HTR-8/SVneo (cell line): ENCODE measurements at places on chromosomes 12 and 14.
A peak's percentile ranks its signal among the peaks of the same experiment; 100 is the strongest.

DNA sequence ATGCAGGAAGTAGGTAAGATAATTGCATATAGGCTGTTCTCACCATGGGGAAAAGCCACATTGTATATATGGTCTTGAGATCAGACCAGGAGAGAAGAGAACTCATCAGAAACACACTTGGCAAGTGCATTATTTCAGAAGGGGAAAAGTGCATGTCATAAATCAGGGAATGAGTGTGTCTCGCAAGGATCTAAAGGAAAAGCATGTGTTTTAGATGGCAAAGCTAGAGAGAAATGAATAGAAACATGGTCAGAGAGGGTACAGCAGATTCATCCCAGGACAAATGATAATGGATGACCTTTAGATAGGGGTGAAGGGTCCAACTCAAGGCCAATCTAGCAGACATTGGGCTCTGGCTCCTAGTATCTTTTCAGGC lies 230.2 kb upstream of the NAV3 start:
- DNase-seq: no peak

DNA sequence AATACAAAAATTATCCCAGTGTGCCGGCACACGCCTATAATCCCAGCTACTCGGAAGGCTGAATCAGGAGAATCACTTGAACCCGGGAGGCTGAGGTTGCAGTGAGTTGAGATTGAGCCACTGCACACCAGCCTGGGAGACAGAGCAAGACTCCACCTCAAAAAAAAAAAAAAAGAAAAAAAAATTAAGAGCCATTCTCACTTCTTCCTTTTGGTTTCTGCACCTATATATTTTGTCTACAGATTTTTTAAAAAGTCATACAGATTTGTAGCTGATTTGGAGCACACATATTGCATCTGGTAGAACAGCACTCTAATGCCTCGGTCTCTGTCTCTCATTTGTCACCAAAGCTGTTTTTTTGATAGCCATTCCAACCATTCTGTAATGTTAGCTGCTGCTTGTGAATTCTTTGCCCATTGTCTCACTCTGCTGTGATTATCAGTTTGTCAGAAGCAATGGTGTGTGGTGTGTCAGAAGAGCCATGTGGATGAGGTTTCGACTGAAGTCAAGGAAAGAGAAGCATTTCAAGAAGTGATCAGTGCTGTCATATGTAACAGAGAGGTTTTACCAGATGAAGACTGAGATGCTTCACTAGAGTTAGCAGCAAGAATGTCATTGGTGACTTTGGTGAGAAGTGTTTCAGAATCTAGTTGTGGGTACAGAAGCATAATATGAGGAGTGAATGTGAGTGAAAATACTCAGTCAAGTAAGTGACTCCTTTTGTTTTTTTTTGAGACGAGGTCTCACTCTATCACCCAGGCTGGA lies 8.7 kb upstream of the KTN1 start:
- no peak for DNase-seq

- DNase-seq: no peak
These were observed 43.6 kb upstream of the PPP2R5C start for GRCh38 chr14:101717663-101718490.

DNA sequence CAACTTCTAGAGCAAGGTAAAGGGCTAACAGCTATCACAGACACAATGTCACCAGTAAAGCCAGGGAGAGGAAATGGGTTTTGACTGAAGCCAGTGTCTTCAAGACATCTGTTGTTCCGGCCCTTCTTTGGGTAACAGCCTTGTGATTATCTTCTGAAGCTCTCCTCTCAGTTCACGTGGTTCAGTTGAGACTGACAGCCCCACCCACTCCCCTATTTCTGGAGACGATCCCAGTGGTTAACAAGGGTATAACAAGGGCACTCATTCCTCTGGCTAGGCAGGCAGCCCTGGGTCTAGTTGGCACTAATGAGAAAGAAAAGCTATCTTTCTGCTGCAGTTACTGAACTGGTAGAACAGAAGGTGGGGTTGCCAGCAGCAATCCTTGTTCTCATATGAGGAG lies 6.9 kb downstream of the GNPTAB start:
- DNase-seq: peak; percentile 41

DNA sequence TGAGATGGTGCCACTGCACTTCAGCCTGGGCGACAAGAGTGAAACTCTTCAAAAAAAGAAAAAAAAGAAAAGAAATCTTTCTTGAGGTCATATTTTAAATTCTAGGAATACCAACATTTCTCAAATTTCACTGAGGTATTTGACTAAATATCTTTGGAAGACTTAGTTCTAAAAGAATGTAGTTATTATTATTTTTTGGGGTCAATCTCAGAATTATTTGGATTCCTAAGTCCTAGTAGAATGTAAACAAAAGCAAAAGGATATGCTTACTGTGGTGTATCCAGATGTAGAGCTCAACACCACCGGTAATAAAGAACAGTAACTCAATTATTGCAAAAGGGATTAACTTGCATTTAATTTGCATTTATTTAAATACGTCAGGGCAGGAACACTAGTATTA lies 25.0 kb downstream of the PRICKLE1 start:
- DNase-seq: peak; percentile 56

DNA sequence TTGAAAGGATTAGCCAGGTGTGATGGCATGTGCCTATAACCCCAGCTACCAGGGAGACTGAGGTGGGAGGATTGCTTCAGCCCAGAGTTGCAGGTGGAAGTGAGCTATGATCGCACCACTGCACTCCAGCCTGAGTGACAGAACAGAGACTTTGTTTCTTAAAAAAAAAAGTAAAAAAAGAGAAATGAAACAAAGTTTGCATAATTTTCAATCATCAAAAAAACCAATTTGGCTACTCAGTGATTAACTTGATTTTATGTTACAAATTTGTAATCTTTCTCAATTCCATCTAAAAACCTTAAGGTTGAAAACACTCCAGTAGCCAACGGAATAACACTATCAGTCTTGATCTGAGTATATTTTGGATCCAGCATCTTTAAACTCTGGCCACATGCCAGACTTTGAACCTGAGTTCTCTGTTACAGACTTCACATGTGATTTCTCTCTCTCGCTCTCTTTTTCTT lies 12.6 kb upstream of the DENND5B start:
- DNase-seq: no peak
